Stimulated activated CD8-positive, alpha-beta memory T cell treated with anti-CD3 and anti-CD28 coated beads, Interleukin-4, amount 100 ng/mL, for 1 hour (primary cell): ENCODE measurements at places on chromosomes 4 and X.

DNA sequence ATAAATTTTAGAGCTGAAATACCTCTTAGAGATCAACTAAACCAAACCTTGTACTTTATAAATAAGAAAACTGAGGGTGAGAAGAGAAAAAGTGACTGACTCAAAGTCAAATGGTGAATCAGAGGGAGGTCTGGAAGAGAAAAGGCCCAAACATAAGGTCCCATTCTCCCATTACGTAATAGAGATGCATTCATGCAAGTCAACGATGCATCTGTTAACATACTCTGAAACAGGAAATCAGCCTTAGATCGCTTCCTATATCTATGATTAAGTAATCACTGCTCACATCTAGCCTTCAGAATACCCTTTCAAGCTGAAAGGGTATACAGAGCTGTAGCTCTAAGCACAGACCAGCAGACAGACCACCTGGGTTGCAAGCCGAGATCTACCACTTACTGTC is 6.5 kb downstream of the RNF150 start:
- no peak for DNase-seq

DNA sequence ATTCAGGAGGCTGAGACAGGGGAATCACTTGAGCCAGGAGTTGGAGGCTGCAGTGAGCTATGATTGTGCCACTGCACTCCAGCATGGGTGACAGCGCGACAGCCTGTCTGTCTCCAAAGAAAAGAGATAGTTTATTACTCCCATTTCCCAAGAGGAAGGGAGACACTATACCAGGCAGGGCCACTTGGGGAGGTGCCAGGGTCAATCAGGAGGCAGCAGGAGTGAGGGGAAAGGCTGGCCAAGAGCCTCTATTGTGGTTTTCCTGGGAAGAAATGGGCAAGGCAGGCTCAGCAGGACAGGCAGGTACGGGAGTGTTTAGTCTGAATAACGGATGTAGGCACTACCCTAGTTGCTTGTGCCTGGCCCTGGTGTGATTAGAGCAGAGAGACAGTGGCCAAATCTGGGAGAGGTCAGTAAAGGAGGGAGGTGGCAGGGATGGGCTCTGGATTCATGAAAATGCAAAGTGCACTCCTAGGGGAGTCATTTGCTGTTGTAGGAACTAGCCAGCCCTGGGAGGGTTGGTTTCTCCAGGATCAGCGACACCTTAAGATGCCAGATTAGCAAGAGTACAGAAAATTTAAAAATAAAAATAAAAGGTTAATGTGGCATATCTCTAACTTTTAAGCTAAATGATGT is 20.2 kb upstream of the CDKN2AIP start:
- no peak for DNase-seq

DNA sequence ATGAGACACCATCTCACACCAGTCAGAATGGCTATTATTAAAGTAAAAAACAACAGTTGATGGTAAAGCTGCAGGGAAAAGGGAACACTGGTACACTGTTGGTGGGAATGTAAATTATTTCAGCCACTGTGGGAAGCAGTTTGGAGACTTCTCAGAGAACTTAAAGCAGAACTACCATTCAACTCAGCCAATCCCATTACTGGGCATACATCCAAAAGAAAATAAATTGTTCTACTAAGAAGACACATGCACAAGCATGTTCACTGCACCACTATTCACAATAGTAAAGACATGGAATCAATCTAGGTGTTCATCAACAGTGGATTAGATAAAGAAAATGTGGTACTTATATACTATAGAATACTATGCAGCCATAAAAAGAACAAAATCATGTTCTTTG is 135.0 kb downstream of the REELD1 start:
- DNase-seq: no peak

DNA sequence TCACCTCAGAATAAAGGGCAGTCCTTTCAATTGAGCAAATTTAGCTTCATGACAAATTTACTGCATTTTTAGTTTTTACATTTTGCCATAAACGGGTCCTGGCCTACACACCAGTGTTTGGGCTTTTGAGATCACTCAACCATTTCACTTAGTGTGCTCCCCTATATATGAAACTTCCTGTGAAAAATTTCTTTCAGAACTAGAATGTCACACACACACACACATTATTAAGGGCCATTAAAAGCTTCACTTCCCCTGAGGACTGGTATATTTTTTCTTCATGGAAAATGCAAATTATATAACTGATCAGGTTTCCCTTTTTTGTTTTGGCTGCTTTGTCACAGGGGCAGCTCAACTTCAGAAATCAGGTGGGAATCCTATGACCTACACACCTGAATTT is 206.5 kb downstream of the ENOX2 start:
- no peak for DNase-seq

GRCh38 chr4:12926189-12927066 is 557.7 kb downstream of the RAB28 start:
- DNase-seq: no peak

GRCh38 chr4:120177603-120178002 is 111.0 kb upstream of the MAD2L1 start:
- DNase-seq: no peak

- no peak for DNase-seq
Observed at GRCh38 chrX:63889001-63889400, 104.0 kb upstream of the ARHGEF9 start.

- no peak for DNase-seq
Observed at GRCh38 chr4:102429553-102429952, 71.6 kb upstream of the NFKB1 start.

GRCh38 chrX:40081679-40082068 is 16.1 kb downstream of the BCOR start:
- DNase-seq: no peak

DNA sequence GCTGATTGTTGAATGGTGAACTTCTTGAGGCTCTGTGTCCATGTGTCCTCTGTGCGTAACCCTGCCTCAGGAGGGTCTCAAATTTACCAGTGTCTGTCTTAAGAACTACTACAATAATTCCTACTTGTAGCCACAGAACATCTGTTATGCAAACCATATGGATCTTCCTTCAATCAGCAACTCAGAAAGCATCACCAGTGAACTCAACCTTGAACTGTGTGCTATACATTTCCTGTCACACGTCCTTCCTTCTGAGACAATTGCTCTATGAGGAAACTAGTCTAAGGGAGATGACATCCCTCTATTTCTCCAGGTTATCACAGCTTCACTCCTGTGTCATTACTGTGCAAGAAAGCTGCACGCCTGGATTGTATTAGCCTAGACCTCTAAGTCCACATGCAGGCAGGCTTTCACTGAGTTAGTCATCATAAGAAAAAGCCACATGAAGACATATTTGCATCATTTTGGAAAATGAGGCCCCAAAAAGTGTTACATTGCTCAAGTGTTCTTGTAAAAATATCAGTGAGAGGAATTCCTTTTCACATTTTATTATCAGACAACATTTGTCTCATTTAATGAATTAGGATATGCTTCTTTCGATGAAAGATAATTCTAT is 157.8 kb downstream of the AFF2 start:
- no peak for DNase-seq

- DNase-seq: no peak
Observed at GRCh38 chr4:185384930-185385331, 10.8 kb downstream of the LRP2BP start.

GRCh38 chrX:152652467-152652866 is 14.8 kb downstream of the GABRQ start:
- no peak for DNase-seq

GRCh38 chr4:53866055-53866454 is 198.3 kb downstream of the CHIC2 start:
- no peak for DNase-seq

DNA sequence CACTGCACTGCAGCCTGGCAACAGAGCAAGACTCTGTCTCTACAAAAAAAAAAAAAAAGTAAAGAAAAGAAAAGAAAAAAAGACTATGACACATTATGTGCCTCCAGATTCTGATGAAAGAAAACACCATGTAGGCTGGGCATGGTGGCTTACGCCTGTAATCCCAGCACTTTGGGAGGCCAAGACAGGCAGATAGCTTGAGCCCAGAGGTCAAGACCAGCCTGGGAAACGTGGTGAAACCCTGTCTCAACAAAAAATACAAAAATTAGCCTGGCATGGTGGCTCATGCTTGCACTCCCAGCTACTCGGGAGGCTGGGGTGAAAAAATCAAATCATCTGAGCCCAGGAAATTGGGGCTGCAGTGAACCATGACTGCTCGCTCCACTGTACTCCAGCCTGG is 19.4 kb downstream of the THOC2 start:
- no peak for DNase-seq

DNA sequence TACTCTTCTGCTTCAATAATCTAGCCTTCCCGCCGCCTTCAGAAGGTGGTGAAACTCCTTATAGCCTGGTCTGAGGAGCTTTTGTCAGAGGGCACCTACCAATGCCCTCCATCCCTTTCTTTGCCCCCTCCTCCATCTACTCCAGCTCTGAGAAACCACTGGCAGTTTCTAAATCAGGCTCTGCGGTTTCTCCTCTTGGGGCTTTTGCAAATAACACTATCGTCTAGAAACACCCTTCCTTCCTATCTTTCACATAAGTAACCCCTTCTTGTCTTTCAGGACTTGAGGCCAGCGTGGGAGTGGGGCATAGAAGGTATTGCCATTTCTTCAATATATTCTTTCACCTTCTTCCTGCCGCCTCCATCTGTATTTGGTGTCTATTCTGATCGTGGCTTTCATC is 1.2 kb upstream of the EFHC2 start:
- no peak for DNase-seq

DNA sequence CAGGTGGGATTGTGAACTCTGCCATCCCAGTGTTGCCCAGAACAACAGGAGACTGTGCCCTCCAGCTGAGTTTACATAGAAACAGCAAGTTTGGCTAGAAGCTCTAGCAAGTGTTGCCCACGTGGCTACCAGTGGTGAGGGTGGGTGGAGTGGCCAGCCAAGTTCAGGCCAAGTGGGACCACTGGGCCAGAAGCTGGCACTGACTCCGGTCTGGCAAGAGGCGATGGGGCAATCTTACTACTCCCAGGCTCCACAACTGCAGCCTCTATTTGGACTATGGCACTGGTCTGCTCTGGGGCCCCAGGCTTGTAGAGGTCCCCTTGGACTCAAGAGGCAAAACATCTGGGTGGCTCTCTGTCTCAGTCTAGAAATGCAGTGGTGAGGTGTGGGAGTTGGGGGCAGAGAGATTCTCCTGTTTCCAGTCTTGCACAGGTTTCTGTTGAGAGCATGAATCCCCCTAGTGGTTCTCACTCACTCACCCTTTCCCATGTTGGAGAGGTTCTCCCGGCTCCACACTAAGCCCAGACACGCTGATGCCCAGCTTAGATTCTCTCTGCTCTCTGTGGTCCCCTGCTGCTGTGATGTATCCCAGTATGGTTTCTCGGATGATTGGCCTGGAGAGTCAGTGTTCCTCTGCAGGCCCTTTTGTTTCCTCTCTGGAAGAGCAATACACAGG is 615.3 kb downstream of the PDHA2 start:
- no peak for DNase-seq

GRCh38 chrX:43314525-43314924 is 341.6 kb upstream of the MAOA start:
- DNase-seq: no peak

- DNase-seq: no peak
Observed at GRCh38 chr4:8725071-8725841, 132.7 kb downstream of the CPZ start.

- DNase-seq: no peak
Observed at GRCh38 chr4:28093071-28093470, 1232.4 kb downstream of the STIM2 start.

GRCh38 chrX:2401590-2402360 is 99.0 kb downstream of the DHRSX start:
- no peak for DNase-seq

DNA sequence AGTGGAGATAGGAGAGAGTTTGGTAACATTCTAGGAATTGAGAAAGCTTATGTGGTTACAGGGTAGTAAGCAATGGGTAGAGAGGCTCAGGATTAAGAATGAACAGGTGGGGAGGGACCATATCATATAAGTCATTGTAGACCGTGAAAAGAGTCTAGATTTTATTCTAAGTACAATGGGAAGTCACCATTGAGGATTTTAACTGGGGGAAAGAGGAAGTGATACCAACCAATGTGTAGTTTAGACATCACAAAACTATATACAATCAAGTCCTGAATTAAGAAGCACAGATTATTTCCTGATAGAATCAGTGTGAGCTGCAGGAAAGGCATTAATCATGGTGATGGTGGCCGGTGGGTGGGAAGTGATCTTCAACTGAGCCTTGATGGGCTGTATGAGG is 178.3 kb upstream of the ZIC3 start:
- DNase-seq: no peak

- no peak for DNase-seq
Observed at GRCh38 chrX:120739300-120739699, 109.4 kb upstream of the C1GALT1C1 start.

DNA sequence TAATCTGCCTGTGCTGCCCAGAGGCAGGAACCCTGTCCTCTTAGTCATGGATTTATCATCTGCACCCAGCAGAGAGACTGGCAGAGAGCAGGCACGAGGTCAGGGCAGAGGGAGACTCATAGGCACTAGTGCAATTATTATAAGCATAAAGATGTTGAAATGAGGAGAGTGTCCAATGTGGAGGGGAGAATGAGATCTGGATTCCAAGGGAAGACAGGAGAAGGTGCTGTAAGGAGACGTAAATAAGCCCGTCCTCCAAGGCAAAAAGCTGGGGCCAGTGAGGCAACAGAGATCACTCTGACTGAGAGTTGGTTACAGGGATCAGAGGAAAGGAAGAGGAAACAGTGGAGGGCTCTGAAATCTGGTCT is 406.2 kb downstream of the MAPK10 start:
- DNase-seq: no peak

DNA sequence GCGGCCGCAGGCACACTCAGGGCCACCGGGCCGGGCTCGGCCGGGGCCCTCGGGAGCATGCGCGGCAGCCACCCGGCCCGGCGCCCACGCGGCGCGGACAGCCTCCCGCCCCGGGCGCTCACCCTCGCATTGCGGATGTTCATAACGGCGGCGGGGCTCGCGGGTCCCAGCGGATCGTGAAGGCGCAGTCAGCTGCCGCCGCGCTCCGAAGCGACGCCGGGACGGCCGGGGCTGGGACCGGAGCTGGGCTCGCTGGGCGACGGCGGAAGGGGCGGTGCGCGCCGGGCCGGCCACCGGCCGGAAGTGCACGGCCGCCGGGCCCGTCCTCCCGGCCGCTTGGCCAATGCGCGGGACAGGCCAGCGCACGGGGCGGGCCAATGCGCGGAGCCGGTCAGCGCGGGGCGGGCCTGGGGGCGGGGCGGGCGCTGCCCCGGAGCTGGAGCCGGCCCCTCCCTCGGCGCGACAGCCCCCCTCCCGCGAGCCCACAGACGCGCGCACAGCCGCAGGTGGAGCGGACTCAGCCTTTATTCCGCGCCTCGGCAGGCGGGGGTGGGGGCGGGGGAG is at the start of gene NAA10:
Gene NAA10 (minus strand): TSS at position 276 of the 564 bp plus-strand sequence. CDS start 133 bp downstream, at position 143.
- DNase-seq: no peak

GRCh38 chr4:170805352-170805751 is 715.6 kb upstream of the AADAT start:
- no peak for DNase-seq

DNA sequence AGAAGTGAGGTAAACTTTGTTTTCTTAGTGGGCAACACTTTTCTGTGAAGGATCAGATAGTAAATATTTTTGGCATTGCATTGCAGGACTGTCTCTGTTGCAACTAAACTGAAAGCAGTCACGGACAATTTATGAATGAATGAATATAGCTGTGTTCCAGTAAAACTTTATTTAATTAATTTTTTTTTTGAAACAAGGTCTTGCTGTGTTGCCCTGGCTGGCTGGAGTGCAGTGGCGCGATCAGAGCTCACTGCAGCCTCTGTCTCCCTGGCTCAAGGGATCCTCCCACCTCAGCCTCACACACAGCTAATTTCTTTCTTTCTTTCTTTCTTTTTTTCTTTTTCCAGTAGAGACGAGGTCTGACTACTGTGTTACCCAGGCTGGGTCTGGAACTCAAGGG is 15.8 kb downstream of the RBM10 start:
- no peak for DNase-seq

GRCh38 chrX:137058339-137059127 is 24.7 kb upstream of the GPR101 start:
- DNase-seq: no peak
